Esophagus muscularis mucosa (tissue), 4 donors: ENCODE measurements at places on chromosomes 5 and 9. TPM values are rescaled to one million over a fixed set of nuclear protein-coding genes. Genes with fewer than 3 reads are reported as not detected.

Gene LRRC19
- not detected for total RNA-seq

DNA sequence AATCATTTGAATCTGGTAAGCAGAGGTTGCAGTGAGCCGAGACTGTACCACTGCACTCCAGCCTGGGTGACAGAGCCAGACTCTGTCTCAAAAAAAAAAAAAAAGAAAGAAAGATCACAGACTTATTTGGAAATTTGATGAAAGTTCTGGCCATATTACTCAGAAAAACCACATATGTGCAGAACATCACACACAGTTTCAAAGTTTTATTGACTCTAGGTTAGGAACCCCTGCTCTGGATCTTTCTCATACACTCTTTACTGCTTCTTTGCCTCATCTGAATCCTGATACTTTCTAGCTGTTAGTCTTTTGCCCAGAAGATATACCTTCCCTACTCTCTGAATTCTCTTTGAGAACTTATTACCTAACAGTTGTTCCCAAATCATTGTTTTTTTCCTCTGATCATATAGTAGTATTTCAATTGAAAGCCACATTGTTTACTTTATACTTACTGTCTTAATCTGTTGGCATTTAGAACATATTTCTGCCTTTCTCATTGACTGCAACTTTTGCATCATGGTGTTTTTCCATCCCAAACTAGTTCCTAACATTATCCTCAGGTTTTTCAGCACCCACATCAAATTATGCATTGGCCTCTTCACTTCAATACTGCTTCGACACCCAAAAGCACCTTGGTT is 68.7 kb downstream of the LNPEP start:
- H3K27me3 ChIP-seq: no peaks in the 10 kb centered on the region
- H3K36me3 ChIP-seq: no peaks in the 10 kb centered on the region
- DNase-seq: no peak
- no peak overlapping the region for H3K4me3 ChIP-seq
- no peak overlapping the region for H3K27ac ChIP-seq
- peaks cover 6% of the 10 kb centered on the region for H3K4me1 ChIP-seq

- H3K4me3 ChIP-seq: no peak overlapping the region
- no peak overlapping the region for H3K27ac ChIP-seq
- no peak for DNase-seq
- H3K36me3 ChIP-seq: no peaks in the 10 kb centered on the region
These were observed 40.1 kb upstream of the CCNH start for GRCh38 chr5:87452837-87453236.

Gene ZNF618
- total RNA-seq: 1.2 TPM

Gene ANXA1
- total RNA-seq: 262 TPM

Gene NRARP
- 6.5 TPM for total RNA-seq

GRCh38 chr5:160271836-160272235 is 40.5 kb downstream of the CCNJL start:
- H3K27ac ChIP-seq: no peak overlapping the region
- no peaks in the 10 kb centered on the region for H3K27me3 ChIP-seq
- H3K4me1 ChIP-seq: peaks cover 33% of the 10 kb centered on the region
- H3K4me3 ChIP-seq: no peak overlapping the region
- H3K36me3 ChIP-seq: no peaks in the 10 kb centered on the region

- no peaks in the 10 kb centered on the region for H3K36me3 ChIP-seq
- peak; percentile 45 for DNase-seq
- H3K27ac ChIP-seq: no peak overlapping the region
- H3K4me3 ChIP-seq: no peak overlapping the region
These were observed 323.8 kb downstream of the PSAT1 start for GRCh38 chr9:78620764-78621163.
